ENCODE measurements at places on chromosomes 4 and X. TPM values are rescaled to one million over a fixed set of nuclear protein-coding genes. Genes with fewer than 3 reads are reported as not detected.

HPF1 gene
- 22.5 TPM for total RNA-seq

ERAS gene
- not detected for total RNA-seq

DNA sequence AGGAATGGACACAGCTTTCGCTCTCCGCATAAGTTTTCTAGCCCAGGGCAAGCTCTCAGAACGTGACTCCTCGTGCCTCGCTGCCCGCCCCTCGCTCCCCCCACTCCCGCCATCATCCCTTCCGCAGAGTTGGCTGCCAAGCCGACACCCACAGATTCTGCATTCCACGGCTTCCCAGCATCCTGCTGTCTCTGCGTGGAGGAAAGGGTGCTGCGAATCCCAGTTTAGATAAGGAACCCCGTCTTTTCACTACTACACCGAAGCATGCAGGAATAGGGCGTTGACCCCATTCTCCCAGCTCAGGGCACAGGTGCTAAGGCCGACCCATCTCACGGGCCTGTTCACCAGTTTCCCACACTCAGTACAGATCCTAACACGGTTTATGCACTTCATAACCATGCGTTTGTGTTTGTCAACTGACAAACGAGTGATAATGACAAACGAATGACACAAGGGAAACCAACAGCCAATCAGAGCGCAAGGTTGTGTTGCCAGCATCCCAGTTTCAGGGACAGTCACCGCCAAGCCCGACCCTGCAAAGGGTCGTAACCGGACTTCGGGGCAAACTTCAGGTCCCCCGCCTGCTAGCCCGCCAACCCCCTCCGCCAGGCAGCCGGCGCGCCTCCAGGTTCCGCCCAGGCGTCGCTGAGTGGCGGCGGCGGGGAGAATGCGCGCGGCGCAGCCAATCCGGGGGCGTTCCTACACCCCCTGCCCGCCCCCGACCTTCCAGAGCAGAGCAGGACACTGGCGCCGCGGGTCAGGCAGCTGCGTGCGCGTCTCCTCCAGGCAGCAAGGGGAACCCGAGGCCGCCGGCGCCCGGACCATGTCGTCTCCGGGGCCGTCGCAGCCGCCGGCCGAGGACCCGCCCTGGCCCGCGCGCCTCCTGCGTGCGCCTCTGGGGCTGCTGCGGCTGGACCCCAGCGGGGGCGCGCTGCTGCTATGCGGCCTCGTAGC is at the start of gene CYP2U1:
TSS of gene CYP2U1 (plus strand) at position 729 of the 954 bp plus-strand sequence. CDS start at position 824, 95 bp downstream.
- peak; percentile 79 for DNase-seq

GRCh38 chr4:931194-931959 is 739 bp downstream of the GAK start:
- DNase-seq = peak; percentile 78

DNA sequence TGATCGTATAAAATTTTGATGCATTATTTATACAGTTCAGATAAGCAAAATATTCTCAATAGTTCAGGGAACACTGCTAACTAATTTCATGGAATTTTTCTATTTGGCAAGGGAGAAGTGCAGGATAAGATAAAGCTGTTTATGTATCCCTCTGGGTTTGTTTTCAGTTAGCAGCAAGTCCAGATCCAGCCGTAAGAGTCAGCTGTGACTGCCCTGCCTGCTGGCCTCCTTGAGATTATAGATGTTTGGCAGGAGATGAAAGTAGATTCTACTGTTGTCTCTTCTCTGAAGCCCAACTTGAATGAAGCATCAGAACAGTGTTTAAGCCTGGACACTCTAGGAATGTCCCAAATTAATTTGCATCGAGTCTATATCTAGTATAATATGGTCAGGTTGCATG is 29.5 kb downstream of the ANTXR2 start:
- peak; percentile 64 for DNase-seq

CLDN22 gene
- not detected for total RNA-seq

MUC7 gene
- total RNA-seq = not detected

DNA sequence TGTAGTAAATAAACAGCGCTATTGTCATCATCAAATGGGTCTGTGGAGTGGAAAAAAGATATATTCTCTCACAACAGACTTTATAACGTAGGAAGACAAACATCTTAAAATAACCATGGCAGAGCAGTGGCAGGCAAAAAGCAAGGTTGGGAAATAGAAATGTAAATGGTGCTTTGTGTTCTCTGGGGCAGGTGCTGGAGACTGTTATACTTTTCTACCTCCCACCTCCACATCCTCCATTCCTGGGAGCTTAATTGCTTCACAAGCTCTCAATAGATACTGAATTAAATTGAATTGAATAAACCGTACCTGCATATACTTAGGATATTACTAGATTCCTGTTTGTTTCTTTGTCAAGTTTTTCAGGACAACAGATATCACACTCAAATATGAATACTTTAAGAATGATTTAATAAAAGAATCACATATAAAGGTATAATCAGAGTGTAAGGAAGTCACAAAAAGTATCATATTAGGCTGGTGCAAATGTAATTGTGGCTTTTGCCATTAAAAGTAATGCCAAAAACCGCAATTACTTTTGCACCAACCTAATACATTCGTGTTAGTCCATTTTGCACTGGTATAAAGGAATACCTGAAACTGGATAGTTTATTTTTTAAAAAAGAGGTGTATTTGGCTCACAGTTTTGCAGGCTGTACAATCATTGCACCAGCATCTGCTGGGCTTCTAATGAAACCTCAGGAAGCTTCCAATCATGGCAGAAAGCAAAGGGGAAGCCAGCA is 367.3 kb downstream of the GRIA2 start:
- DNase-seq = no peak

GRCh38 chr4:80540785-80541469 is 205.4 kb downstream of the CFAP299 start:
- peak; percentile 39 for DNase-seq

DSPP gene
- not detected for total RNA-seq

SSX2B gene
- total RNA-seq = 0.32 TPM

GRCh38 chr4:167399201-167399600 is 164.9 kb upstream of the SPOCK3 start:
- DNase-seq = no peak

CASP3 gene
- 35.4 TPM for total RNA-seq

GRCh38 chr4:40305328-40306170 is 29.6 kb upstream of the CHRNA9 start:
- DNase-seq = no peak

MTNR1A gene
- total RNA-seq = not detected

CLDN34 gene
- total RNA-seq = under 0.01 TPM

GRCh38 chr4:90128961-90129495 is 1.8 kb downstream of the CCSER1 start:
- DNase-seq = no peak

GRCh38 chr4:30126351-30126750 is 593.8 kb upstream of the PCDH7 start:
- DNase-seq = no peak

DNA sequence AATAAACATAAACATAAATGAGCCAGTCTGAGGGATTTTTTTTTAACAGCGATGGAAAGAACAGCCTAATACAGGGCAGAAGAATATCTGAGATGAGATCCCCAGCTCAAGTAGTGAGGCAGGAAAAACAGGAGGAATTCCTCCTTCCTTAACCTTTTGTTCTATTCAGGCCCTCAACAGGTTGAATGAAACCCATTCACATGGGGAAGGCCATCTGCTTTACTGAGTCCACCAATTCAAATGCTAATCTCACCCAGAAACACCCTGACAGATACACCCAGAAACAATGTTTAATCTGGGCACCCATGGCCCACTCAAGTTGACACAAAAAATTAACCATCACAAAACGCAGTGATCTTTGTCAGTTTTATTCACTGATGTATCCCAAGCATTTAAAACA is 45.5 kb downstream of the SMIM31 start:
- no peak for DNase-seq

FOXR2 gene
- not detected for total RNA-seq

TASL gene
- total RNA-seq = not detected

DNA sequence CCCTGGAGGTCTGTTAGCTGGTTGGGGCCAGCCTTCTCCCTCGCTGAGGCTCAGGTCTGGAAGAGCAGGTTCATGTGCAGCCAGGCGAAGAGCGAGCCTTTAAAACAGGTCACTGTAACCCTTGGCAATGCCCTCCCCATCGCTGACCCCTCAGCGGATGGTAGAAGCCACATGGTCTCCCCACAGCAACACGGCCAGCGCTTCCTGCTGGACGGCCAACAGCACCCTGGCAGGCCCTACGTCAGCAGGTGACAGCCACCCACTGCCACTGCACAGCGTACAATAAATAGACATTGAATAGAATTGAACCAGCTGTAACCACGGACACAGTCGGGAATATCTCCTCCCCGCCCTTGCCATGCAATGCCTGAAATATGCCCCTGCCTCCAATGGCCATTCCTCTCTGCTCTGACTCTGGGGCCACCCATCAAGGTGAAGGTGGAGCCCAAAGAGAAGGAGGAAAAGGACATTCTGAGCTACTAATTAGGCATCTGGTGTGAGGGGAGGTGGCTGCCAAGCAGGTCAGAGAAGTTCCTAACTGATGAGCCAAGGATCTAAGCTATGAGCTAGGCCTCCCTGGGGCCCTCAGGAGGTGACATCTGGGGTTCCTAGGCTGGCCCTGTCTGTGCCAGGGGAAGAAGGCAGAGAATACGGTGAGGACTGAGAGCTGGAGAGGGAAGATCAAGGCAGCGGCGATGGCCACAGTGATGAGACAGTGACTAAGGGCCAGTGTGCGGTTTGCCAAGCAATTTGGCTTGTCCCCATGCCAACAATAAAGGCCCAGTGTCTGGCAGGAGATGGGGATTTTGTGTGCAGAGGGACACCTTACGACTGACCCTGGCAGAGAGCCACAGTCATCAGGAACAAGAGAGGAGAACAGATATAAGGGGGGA is 202.3 kb downstream of the BCOR start:
- no peak for DNase-seq

- DNase-seq = no peak
These were observed 41.2 kb downstream of the ACOX3 start for GRCh38 chr4:8399298-8399697.

DNA sequence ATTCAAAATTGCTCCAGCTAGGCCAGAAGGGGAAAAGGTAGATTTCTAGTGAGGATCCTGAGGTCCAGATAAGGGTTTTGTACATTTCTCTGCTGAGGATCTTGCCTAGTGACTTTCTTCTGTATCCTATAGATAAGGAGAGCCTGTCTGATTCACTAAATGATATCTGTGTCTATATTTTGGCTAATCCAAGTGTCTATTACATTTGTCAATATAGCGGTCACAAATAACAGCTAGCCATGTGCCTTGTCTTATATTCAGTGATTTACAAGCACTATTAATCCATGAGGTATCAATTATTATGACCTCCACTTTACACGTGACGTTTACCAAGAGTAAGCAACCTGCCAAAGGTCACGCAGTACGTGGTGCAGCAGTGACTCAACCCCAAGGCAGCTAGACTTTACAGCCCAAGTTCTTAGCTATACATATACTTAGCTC is 41.6 kb downstream of the TMEM165 start:
- DNase-seq = peak; percentile 60

DNA sequence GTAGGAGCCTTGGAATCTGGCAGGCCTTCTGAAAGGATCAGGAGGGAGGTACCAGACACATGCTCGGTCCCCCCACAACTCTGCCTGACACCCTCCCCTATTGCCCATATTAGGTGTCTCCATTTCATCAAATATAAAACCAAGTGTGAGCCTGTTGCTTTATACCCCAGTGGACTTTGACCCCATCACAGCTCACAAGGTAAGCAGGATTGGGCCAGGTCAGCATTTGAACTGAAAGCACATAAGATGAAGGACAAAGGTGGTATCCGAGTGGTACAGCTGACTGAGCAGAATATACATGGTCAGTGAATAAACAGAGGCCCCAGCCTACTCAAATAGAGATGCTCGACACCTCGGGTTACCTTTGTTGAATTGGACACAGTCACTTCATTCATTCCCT is 20.0 kb downstream of the SLC25A43 start:
- DNase-seq = no peak

CT45A3 gene
- not detected for total RNA-seq

DNA sequence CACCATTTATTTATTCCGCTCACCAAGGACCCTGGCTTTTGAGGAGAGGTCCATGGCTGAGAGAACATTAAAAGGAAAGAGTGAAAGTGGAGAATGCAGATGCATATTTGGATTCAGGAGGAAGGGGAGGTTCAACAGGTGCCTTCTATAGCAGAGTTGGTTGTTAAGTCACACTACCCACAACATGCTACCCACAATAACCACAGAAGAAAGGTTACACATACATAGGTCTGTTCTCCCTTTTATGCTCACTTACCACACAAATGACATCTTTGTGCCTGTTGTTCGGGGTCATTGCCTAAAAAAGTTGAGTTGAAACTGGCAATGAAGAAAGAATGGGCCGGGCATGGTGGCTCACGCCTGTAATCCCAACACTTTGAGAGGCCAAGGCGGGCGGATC is 587.4 kb downstream of the RPA4 start:
- no peak for DNase-seq

DNA sequence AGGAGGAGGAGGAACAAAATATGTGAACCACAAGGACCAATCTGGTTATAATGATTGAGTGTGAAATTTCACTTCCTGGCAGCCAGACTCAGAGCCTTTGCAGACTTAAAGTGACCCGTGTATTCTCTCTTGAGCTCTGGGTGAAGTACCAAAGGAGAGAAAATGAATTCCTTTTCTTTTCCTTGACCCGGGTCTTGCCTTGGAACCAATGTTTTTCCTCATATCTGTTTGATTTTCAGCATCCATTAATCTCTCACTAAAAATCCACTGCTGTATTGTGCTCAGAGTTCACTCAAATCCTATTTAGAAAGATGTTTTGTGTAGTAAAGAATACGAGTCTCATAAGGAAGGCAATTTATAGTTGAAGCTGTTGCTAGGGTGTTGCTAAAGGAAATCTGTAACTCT is 78.3 kb upstream of the C1QTNF7 start:
- no peak for DNase-seq

DNA sequence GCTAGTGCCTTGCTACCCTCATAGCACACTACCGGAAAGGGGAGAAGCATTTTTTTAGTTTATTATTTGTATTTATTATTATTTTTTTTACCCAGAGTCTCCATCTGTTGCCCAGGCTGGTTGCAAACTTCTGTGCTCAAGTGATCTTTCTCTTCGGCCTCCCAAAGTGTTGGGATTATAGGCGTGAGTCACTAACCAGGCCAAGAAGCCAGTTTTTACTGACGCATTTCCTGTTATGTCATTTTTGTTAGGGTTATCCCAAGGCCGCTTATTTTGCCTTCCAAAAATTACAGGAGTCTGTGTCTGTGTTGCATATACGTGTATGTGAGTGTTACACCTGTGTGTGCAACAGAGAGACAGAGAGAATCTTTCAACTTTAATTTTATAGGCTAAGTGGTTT is 404.5 kb downstream of the GBA3 start:
- DNase-seq = peak; percentile 53

STARD8 gene
- 0.97 TPM for total RNA-seq

- peak; percentile 69 for DNase-seq
These were observed 3.6 kb downstream of the USP46 start for GRCh38 chr4:52655506-52655905.

MAOA gene
- total RNA-seq = 2.6 TPM

GRCh38 chrX:37677243-37677642 is 8.3 kb upstream of the XK start:
- no peak for DNase-seq

- no peak for DNase-seq
These were observed 430.6 kb downstream of the RPA4 start for GRCh38 chrX:97314345-97314744.

- no peak for DNase-seq
These were observed 164.8 kb upstream of the RPS6KA3 start for GRCh38 chrX:20431486-20431885.

PLK4 gene
- 11.7 TPM for total RNA-seq
